ENCODE measurements at places on chromosomes 7 and 10. TPM values are rescaled to one million over a fixed set of nuclear protein-coding genes. Genes with fewer than 3 reads are reported as not detected.

The OR6V1 gene
- total RNA-seq: not detected

The EBLN1 gene
- not detected for total RNA-seq

The NPY gene
- total RNA-seq: not detected

The NACAD gene
- total RNA-seq: 3.6 TPM

The CCDC186 gene
- total RNA-seq: 4.0 TPM

The WDR86 gene
- total RNA-seq: 6.7 TPM

The SPDYE11 gene
- total RNA-seq: not detected

The TMEM26 gene
- 0.89 TPM for total RNA-seq

The C10orf62 gene
- not detected for total RNA-seq

The TWIST1 gene
- 29.6 TPM for total RNA-seq

The PDZD7 gene
- total RNA-seq: 1.0 TPM

The PANK1 gene
- 6.1 TPM for total RNA-seq

The MYO1G gene
- not detected for total RNA-seq

All from bronchus fibroblast of lung (primary cell).